Fibroblast of skin of scalp (primary cell): ENCODE measurements at places on chromosomes 7 and 10.

DNA sequence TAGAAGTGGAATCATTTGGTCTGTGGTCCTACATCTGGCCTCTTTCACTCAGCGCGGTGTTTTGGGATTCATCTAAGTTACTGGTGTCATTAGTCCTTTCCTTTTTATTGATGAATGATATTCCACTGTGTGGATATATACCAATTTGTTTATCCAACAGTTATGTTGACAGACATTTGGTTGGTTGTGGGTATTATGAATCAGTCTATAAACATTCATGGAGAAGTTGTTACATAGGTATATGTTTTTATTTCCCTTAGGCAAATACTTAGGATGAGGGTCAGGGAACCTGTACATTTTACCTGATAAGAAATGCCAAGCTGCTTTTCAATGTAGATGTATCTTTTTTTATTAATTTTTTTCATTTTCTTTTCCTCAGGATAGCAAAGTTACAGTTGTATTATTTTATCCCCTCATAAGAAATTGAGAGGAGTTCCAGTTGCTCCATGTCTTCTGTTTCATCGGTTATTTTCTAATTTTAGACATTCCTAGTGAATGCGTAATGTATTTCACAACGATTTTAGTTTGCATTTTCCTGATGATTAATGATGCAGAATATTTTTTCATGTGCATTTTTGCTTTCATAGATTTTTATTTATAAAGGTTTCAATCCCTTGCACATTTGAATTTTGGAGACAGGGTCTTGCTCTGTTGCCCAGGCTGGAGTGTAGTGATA lies 203.8 kb upstream of the SH2B2 start:
- DNase-seq: no peak

- peak; percentile 69 for DNase-seq
These were observed 21.0 kb upstream of the CCDC71L start for GRCh38 chr7:106681815-106682495.

DNA sequence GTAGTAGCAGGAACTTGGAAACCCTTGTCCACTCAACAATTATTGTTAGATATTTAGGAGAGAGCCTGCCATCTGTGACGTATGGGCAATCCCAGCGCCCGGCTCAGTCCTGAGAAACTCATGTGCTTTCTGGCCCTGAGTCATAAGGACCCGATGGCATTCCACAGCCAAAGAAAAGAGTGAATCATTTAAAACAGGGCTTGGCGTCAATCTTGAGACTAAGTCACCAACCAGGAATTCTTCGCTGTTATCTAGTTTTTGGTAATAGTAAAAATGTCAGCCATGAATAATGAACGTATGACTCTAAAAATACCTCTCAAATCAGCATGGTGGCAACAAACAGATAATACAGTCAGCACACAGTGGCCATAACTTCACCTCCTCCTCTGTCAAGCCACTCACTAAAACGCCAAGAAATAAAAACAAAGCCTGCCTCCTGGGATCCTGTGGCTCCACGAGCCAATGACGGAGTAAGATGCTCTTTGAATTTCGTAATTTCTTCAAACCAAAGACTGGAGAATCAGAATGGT lies 140.8 kb downstream of the ADAM12 start:
- peak; percentile 99 for DNase-seq

DNA sequence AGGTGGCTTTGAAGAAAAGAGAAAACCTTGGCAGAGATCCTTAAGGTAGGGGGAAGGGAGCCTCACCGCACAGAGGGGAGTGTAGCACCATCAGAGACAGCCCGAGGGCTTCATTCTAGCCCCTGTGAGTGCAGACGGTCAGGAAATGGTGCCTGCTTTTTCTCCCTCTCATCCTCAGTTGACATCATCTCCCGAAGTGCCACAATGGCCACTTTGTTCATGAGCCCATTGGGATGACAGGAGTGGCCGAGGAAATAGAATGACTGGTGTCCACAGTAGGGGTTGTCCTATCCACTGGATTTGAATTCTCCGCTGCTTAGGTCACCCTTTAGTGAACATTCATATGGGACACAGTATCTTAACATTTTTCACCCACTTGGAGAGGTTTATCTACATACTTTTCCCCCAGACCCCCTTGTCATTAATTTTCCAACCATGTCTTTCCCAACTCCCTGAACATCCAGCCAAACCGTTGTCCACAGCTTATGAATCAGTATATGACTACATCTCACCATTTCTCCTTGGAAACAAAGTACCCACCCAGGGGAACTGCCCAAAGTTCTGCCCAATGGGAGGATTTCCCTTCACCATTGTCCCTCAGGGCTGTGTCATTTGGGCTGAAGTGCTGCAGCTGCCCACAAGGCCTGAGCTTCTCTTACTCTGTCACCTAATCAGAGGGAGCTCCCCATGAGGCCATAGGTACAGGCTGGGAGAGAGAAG lies 108.8 kb downstream of the ADCY1 start:
- DNase-seq: peak; percentile 9

- DNase-seq: no peak
These were observed 65.5 kb downstream of the MLLT10 start for GRCh38 chr10:21599582-21599981.

- DNase-seq: peak; percentile 6
These were observed 38.4 kb downstream of the ZNF518A start for GRCh38 chr10:96168546-96168945.

DNA sequence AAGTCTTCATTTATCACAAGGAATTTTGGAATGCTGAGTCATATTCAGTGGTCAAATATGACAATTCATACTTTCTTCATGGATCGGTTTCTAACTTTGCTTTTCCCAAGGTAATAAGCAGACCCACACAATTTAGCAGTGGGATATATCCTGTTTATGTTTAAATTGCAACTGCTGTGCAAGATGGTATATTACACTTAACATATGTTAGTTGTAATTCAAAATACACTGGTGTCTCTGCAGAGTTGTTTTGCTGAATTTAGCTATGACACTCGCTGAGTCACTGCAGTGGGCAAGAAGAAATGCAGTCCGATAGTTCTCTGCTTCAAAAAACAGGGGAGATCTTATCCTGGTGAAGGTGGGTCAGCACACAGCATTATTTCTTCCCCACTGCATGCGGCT lies 194.8 kb upstream of the PTN start:
- DNase-seq: peak; percentile 87

- no peak for DNase-seq
These were observed 80.6 kb upstream of the ITGB1 start for GRCh38 chr10:33038672-33039071.

DNA sequence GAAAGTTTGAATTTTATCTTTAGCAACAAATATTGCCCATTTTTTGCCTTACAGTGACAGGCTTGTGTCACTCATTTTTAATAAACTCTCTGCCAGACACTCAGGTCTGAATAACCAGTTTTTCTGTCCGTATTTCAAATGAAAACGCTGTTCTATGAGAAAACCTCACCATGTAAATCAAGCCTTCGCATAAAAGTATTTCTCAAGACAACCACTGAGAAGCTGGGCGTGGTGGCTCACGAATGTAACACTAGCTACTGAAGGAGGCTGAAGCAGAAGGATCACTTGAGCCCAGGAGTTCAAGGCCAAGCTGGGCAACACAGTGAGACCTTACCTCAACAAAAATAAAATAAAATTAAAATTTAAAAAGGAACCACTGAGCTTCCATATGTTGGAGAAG lies 339.3 kb downstream of the PARD3 start:
- DNase-seq: no peak
